ENCODE measurements at places on chromosomes 5 and 9.

GRCh38 chr9:109934136-109934856 lies 154.3 kb downstream of the PALM2AKAP2 start:
- DNase-seq = peak; percentile 46

DNA sequence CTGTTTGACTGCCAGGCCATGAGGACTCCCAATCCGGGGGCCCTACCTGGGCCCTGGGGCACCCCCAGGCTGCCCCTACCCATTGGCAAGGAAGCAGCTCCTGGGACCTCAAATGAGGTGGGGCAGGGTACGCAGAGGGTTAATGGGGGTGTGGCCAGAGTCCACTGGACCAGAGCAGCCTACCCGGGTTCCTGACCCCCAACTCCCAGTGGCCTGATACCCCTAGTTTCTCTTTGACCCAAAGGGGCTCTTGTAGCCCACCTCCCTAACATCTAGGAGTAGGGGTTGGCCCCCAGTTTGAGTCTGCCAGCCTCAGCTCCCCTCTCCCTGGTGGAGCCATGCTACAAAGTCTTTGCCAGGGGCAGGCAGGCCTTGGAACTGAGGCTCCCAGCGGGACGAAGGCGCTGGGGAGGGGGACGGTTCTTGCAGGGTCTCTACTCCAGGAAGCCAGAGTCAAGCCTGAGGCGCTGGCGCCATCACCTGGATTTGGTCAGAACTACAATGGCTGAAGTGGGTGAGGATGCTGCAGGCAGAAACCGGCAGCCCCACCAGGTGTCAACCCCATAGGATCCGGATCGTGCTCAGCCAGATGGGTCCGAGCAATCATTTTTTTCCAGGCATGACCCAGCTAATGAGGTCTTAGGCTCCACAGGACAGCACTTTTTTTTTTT lies 8.4 kb upstream of the CERCAM start:
- peak; percentile 61 for DNase-seq

GRCh38 chr9:20404192-20404813 lies 218.0 kb downstream of the MLLT3 start:
- no peak for DNase-seq

DNA sequence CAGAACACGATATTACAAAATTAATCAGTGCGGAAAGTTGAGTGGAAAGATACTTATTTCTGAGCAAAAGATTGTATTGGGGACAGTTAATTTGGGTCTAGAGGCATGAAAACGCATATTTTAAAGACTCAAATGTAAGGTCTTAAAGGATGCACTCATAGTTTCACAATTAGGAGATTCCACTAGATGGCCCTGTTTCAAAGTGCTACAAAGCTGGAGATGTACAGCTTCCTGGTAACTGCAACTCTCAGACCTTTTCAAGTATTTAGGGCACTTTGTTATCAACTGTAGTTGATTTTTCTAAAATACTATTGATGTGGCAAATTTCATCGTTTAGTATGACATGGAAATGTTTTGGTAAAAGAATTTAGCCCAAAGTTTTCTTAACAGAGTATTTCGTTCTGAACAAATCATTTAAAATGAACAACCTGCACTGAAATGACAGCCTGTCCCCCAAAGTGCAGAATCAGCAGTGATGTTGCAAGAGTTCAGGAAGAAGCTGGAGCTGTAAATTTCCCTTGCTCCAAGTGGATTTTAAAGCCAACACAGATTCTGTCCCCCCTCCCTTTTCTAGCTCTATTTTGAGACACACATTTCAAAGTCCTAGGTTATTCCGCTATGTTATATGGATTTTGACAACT lies 16.2 kb upstream of the NDUFB6 start:
- no peak for DNase-seq

GRCh38 chr5:115179394-115180164 lies 9.9 kb upstream of the TRIM36 start:
- peak; percentile 14 for DNase-seq

DNA sequence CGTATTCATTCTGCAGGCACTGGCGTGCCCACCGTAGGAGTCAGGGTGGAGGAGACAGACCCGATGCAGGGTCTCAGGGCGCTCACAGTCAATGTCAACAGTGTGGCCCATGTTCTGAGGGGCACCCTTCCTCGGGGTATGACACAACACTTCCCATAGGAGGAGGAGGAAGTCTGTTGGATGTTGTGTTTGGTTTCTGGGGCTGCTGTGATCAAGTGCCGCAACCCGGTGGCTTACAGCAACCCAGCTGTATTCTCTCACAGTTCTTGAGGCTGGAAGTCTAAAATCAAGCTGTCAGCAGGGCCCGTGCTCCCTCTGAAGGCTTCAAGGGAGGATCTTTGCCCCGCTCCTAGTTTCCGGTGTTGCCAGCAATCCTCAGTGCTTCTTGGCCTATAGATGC lies 5.6 kb upstream of the HNRNPAB start:
- DNase-seq = no peak

- no peak for DNase-seq
Measured at GRCh38 chr9:33223696-33224095, 16.3 kb upstream of the SPINK4 start.

- no peak for DNase-seq
Measured at GRCh38 chr5:127311781-127312525, 21.4 kb downstream of the MEGF10 start.

- no peak for DNase-seq
Measured at GRCh38 chr9:128321879-128322403, 306 bp downstream of the TRUB2 start.

- no peak for DNase-seq
Measured at GRCh38 chr5:57190593-57190992, 16.7 kb downstream of the GPBP1 start.

- DNase-seq = no peak
Measured at GRCh38 chr5:56668996-56669395, 146.4 kb upstream of the MAP3K1 start.

- DNase-seq = no peak
Measured at GRCh38 chr9:83688921-83689320, 18.8 kb downstream of the UBQLN1 start.

DNA sequence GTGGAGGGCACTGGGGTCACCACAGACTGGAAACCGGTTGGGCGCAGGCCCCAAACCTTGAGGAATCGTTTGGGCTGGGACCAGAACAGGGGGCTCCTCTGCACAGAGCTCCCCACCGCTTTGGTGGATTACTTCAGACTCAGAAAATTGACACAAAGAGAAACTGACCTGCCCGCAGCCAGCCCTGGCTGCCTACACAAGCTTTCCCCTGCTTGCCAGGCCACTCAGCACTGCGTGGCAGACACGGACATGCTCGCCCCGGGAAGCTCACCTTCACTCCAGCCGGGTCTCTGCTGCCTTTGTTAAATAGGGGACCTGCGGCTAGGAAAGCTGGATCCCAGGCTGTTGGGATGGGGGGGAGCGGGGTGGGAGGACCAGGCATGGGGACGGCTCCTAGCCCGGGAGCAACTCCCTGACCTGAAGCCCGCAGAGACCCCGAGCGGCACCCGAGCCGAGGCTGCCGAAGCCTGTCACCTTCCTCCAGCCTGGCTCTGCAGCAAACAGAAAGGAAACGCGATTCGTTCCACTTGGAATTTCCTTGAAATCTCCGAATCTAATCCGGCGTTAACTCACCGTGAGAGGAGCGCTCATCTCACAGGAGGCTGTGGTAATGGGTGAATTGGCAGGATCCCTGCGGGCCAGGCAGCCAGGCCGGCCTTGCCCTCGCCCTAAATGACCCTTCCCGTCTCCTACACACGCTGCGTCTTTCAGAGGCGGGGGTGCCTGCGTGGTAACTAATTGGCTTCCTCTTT lies 8.8 kb downstream of the PAX5 start:
- DNase-seq = no peak

GRCh38 chr9:18747595-18747994 lies 273.6 kb downstream of the ADAMTSL1 start:
- DNase-seq = no peak

DNA sequence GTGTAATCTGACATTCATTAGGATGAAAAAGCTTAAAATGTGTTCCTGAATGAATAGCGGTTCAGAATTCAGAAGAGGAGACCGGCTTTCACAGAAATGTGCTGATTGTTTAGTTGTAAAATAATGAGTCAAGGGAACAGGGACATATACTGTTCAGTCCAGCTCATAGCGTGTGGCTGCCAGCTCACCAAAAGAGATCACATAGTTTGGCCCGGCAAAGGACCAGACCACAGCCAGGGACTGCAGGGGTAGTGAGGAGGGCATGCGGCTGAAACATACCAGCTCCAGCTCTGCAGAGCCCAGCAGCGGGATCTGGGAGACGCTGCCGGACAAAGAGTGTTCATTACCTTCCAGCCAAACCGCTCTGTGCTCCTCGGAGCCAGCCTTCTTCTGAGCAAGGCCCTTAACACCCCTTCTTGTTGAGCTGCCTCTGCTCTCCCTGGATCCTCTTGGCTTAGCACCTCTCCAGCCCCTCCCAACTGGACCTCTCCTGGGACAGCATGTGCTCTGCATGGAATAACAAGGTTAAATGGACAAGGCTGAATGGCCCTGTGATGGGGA lies 116.8 kb upstream of the CNTLN start:
- DNase-seq = no peak

GRCh38 chr9:4328723-4329122 lies 28.9 kb upstream of the GLIS3 start:
- no peak for DNase-seq

GRCh38 chr5:27241564-27242257 lies 203.3 kb upstream of the CDH9 start:
- DNase-seq = no peak

- DNase-seq = no peak
Measured at GRCh38 chr5:36371366-36371765, 69.7 kb upstream of the RANBP3L start.

DNA sequence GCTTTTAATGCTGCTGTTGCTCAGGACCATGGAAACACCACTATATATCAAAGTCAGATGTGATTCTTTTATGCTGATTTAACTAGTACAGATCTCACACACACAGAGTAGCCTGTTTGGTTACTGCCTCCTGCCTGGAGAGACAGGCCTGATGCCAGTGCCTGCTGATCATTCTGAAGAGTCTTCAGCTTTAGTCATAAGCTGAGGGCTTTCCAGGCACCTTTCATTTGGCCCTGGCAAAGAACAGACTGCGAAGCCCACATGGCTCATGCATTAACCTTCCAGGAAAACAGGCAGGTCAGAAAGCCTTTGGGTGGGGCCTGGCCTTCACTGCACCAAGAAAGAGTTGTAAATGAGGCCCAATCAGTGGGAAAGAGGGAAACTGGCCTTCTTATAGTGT lies 144.7 kb downstream of the SAXO1 start:
- DNase-seq = no peak
